ENCODE measurements at places on chromosomes 7 and 10.
A peak's percentile ranks its signal among the peaks of the same experiment; 100 is the strongest.

DNA sequence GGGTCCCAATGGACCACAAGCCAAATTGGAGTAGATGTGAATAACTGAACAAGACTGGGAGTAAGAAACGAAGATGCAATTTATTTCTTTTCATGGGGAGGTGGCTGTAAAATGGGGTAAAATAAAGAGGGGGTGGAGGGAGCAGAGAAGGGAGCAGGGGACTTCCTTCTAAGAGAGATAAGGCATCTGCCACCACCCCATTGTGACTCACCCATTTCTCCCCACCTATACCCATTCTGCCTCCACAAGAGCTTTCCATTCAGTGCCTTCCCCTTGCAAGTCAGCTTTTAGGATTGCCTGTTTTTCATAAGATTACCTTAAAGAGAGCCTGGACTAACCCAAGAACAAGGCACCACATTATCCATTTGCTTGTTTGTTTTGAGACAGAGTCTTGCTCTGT, 87.1 kb upstream of the PAX2 start:
- DNase-seq = no peak

- no peak for DNase-seq
Measured at GRCh38 chr7:123355576-123356190, 155.9 kb upstream of the SLC13A1 start.

DNA sequence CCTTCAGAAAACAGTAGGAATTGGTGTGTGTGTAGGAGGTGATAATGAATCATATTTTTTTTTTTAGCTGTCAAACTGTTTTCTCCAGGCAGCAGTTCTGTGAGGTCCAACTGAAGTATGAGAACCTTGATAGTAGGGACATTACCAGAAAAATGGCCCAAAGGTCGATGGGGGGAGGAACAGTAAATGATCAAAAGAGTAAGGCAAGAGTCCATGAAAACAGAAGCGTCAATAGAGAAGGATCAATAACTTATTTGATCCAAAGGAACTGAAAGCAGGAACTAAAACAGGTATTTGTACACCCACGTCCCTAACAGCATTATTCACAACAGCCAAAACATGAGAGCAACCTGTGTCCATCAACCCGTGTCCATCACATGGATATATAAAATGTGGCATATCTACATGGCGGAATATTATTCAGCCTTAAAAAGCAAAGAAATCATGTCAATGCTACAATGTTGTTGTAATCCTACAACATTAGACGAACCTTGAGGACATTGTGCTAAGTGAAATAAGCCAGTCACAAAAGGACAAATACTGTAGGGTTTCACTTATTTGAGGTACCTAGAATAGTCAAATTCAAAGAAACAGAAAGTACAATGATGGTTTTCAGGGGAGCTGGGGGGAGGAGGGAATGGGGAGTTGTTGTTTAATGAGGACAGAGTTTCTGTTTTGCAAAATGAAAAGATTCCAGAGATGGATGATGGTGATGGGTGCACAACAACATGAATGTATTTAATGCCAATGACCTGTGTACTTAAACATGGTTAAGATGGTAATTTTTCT, 214.0 kb upstream of the KLF14 start:
- DNase-seq = no peak

GRCh38 chr10:110324201-110324804, 19.6 kb upstream of the SMNDC1 start:
- DNase-seq = no peak

DNA sequence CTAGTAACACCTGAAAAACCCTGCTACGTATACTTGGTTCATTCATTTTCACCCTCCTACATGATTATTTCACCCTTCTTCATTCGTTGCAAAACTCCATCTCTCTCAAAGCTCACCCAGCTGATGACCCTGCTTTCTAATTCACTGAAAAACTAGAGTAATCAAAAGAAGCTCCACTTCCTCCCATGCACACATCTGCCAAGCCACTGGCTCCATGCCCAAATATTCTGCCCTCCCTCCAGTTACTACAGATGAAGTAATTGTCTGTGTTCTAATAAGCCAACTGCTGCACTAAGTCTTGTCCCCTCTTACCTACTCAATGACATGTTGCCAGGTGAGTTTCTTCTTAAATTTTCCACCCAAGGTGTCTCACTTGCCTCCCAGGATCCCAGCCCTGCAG, 96.9 kb upstream of the CCDC71L start:
- DNase-seq = peak; percentile 61

DNA sequence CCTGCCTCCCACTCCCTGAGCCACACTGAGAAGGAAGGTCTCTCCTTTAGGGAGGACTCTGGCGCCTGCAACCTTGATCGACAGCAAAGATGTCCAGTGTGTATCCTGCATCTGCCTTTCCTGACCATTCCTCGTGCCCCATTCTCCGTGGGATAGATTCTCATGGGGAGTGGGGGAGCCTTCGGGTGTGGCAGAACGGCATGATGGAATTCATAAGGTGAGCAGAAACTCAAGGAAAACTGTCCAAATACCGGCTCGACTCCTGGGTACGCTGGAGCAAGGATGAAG, 636 bp upstream of the RARRES2 start:
- DNase-seq = no peak

- no peak for DNase-seq
Measured at GRCh38 chr10:132054564-132054963, 11.2 kb upstream of the JAKMIP3 start.

DNA sequence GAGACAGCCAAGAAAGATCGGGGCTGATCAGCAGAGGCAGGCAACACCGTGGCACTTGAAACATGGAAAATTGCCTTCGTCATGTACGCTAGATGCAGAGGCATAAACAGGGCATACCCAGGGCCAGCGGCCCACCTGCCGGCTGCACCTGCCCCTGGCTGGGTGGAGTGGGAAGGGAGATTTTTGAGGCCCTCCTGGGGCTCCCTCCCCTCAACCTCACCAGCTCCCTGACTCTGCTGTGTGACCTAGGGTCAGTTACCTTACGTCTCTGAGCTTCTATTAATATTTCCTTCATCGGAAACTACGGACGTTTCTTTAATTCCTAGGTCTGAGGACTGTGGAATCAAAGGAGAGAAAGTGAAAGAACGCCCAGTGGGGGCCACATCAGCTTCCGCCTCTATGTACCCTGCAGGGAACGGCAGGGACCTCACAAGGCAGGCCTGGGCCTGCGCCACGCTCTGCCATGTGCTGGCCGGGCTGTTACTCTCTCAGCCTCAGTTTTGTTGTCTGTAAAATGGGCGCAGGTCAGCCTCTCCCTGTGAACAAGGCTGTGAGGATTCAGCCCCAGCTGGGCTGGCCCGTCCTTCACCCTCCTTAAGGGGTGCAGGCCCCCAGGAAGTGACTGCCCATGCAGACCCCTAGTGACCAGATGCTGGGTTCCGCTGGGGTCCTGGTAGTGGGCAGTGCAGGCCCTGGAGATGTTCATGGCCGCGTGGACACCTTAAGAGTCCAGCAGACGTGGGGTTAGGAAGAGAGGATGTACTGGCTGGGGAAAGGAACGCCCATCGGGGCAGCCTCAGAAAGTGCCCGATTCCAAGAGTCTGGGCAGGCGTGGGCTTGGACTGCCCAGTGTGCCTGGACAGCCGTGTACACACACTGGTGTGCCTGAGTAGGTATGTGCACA, 22.7 kb downstream of the ELFN1 start:
- no peak for DNase-seq

DNA sequence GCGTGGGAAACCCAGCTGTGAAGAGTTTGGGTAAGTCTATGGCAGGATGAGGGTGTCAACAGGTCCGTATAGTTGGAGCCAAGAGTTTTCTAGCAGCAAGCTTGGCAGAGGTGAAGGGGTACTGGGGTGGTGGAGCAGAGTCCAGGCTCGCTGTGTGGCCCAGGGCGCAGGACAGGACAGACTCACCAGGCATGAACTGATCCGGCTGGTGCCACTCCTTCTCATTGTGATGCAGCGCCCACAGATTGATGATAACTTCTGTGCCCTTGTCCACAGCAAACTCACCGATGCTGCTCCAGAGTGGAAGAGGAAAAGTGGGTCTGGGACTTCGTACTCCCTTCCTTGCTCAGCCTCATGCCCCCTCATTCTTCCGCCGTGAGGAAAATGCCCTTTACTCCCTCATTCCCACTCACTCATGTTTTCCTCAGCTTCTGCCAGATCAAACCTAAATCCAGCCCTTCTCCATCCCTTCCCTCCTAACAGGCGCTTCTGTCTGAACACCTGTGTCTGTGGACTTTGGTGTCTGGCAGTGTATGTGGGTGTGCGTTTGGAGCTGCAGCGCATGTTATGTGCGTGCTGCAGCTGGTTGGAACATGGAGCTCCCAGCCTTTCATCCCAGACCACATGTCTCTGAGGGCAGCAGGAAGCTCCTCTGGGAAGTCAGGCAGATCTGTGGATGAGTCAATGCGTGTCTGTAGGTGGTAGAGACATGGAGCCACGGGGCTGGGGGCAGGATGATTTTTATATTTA, 5.7 kb downstream of the CYP17A1 start:
- peak; percentile 34 for DNase-seq

- no peak for DNase-seq
Measured at GRCh38 chr10:22704471-22704911, 9.9 kb downstream of the PIP4K2A start.

DNA sequence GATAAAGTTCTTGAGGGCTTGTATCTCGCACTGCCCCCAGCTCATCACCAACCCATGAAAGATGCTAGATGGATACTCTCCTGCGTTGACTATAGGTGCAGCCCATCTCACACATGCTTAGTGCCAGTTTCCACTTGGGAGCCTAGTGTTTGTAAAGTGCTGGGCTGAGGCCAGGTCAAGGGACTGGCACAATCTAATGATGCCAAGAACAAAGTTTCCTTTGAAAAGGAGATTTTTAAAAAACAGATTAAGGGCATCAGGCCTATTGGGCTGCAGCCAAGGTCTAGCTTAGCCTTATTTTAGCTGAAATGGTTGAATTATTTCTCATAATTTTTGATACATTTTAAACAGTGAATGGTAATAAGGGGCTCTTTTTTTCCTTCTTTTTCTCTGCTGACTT, 259.0 kb downstream of the ADRA2A start:
- DNase-seq = no peak

- DNase-seq = no peak
Measured at GRCh38 chr7:51316262-51316665, 345 bp downstream of the COBL start.

- no peak for DNase-seq
Measured at GRCh38 chr7:35728412-35729060, 33.6 kb upstream of the HERPUD2 start.

- no peak for DNase-seq
Measured at GRCh38 chr10:127600479-127600878, 51.4 kb downstream of the NPS start.

GRCh38 chr10:43215758-43216455, 51.0 kb downstream of the RASGEF1A start:
- DNase-seq = no peak

GRCh38 chr10:130545122-130545521, 408.9 kb downstream of the GLRX3 start:
- DNase-seq = no peak

DNA sequence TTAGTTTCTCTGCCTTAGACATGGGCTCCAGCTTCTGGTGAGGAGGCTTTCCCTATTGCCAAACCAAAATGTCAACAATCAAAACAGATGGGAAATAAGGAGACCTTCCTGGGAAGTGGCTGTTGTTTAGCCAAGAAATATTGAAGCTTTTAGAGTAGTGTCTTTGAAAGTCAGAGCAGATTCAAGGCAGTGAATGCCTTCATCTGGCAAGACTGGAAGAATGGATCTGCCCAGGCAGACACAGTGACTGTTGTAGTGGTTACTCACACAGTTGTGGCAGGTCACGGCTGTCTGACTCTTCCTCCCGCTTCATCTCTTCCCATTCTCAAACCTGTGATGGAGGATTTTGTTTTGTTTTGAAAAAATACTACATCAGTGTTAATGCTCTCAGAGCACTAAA, 154.1 kb upstream of the ADO start:
- DNase-seq = no peak

GRCh38 chr7:1807821-1808600, 137.9 kb downstream of the ELFN1 start:
- DNase-seq = no peak

DNA sequence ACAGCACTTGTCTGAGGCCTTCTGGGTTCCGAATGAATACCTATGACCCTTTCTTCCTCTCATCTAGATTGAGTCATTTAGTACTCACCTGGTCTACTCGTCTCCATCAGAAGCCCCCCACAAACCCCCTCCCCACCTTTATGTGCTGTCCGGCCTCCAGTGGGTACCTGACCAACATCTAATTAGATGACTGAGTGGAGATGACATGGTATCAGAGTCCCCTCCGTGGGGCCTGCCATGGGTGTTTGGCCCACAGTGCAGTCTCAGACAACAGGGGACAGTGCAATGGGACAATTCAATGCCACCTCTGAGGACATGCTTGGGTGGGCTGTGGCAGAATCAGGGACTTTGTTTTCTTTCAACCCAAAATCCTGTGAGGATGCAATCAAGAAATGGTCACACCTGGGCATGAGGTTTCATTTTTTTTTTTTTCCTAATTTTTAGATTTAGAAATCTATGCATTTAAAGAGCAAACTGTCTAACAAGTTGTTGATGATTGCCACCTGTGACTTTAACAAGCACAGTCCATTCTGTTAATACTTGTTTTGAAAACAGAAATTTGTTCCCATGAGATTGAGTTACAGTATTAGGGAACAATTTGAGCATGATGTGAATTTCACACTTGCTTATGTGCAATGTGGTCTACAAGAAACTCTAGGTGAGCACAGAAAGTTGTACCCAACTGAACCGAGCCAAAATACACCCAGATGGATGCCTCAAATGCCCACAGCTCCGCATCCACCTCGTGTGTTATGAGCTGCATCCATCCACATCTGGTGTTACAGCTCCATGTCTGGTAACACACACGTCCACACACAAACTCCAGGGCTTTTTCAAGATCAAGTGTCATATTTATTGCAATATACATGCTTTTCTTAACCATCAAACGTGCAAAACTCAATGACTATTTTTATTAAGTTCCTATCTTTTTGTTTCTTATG, 27.5 kb downstream of the GPRIN2 start:
- DNase-seq = no peak

- no peak for DNase-seq
Measured at GRCh38 chr10:20806487-20806886, 90.6 kb downstream of the NEBL start.

DNA sequence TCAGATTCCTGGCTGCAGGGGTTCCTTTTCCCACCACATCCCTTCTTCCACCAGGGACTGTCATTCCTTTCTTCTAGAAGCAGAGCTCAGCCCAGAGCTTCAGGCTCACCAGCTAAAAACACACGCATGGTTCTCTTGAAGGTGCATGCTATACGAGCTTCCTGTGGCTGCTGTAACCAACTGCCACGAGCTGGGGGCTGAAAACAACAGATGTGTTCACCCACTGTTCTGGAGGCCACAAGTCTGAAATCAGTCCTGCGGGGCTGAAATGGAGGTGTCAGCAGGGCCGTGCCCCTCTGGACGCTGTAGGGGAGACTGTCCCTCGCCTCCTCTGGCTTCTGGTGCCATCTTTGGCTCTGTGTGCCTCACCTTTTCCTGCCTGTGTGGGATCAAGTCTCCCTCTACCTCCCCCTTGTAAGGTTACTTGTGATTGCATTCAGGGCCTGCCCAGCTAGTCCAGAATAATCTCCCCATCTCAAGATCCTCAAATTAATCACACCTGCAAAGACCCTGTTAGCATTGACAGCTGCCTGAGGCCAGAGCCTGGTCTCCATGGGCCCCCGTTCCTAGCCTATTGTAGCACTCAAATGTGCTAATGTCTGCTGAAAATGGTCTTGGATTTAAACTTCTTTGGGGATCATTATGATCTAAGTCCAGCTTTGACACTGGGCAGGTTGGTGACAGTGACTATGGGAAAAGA, 13.7 kb downstream of the RAB19 start:
- no peak for DNase-seq

GRCh38 chr10:122441961-122442360, 12.5 kb upstream of the ARMS2 start:
- DNase-seq = peak; percentile 53

GRCh38 chr7:42070068-42070467, 166.9 kb downstream of the GLI3 start:
- peak; percentile 41 for DNase-seq

- no peak for DNase-seq
Measured at GRCh38 chr10:61852261-61852660, 49.2 kb upstream of the ARID5B start.

All from EL (cell line).